Renal cortex interstitium (tissue), 15 donors: ENCODE measurements at places on chromosomes 7 and 10.

GRCh38 chr7:149197675-149198074, 2.3 kb downstream of the ZNF282 start:
- DNase-seq, result no peak

GRCh38 chr10:104274762-104275721, 6.1 kb downstream of the GSTO2 start:
- DNase-seq, result peak; percentile 43

DNA sequence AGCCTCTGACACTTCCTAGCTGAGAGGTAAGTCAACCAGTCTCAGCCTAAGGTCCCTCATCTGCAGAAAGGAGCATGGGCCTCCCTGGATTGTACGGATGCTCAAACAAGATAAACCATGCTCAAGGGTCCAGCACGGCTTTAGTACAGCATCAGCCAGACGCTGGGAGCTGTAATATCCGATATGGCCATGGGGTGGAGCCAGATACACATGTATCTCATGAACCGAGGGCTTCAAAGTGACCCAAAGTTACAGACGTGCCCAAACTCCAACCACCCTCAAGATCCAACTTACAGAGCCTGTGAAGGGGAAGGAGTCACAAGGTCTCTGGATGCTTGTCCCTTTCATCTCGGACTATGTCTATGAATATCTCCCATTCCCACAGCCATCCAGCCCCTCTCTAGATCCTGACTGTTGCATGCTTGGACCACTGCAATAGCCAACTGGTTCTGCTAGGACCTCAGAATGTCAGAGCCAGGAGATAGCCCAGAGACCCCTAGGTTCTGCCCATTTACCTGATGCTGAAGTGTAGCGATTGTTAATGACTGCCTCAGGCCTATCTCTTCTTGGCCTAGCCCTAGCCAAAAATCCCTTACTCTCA, 142.4 kb downstream of the SH3PXD2A start:
- DNase-seq, result peak; percentile 72

DNA sequence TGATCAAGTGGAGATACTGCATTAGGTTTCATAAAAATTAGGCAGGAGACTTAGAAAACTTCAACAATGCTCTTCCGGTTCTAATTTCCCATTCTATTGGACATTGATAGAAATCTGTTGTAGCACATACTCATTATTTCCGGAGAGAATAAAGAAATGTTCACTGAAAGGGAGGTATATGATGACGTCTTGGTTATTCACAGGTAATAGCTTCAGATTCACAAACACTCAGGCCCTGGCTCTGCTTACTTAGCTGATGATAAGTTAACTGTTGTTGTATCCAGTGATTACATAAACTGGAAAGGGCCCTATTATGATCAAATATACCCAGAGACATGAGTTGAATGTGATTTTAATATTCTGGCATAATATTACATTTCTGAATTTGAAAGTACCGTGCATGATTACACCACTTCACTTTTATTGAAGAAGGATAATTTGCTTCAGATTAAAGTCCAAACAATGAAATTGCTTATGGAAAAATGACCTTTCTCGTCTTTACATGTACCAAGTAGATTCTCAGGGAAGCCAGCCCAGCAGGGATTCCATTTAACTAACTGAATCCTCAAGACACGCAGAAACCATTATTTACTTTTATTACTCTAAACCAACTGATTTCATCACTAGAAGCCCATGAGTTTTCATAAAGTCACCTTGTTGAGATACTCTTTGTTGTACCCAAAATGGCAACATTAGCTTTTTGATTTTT, 288.0 kb upstream of the PITRM1 start:
- no peak for DNase-seq

DNA sequence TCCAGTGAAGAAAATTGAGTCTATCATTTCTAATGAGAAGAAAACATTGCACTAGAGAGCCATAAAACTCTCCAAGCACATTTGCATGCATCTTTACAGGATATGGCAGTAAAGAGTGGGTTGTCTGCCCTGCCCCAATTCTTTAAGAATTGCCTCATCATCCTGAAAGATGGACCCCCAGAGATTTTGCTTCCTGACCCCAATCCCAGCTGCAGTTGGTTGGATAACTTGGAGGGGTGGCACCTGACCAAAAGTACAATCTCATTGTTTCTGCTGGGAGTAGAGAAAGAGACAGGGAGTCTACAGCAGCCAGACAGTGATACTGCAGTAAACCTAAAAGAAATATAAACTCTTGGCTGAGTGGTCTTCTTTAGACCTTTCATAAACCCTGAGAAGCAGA, 49.1 kb upstream of the ADCY1 start:
- DNase-seq, result no peak

DNA sequence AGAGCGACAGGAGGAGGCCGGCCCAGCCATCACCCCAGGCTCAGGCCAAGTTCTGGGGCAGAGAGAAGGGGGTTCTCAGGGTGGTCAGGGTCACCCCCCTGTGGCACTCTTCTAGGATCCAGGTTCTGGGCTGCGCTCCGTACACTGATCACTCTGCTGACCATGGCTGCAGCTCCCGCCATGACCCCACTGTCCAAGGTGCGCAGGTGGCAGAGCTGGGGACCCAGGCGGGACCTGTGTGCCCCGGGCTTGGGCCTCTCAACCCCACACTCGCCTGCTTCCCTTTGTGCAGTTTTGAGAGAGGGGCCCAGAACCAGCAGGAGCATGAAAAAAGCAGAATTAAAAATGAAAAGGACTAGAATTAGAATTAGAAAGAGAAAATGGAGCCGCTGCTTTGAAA, 227.1 kb downstream of the FANK1 start:
- no peak for DNase-seq

DNA sequence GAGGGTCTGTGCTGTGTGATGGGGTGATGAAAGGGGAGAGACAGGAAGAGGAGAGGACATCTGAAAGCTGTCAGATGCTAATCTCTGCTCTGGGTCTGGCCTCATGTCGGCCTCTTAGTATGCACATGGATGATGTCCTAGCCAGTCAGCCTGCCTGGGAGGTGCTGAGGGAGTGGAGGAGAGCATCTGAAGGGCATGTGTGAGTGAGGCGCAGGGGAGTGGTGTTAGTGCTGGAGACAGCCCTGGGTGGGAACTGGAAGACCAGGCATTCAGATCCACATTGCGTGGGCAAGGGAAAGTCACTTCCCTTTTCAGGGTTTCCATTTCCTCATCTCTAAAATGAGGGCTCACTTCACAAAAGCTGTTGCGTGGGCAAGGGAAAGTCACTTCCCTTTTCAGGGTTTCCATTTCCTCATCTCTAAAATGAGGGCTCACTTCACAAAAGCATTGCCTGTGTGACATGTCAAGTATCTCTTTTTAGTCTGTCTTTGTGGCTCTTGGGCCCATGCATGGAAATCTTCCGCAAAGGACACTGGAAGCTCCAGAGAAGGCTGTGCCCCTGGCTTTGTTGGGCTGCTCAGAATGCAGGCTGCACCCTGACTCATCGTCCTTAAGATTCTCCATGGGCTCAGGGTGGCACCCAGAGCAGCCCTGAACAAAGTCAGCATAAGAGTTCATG, 10.0 kb downstream of the SFTPD start:
- no peak for DNase-seq

- DNase-seq, result no peak
Measured at GRCh38 chr10:75170215-75170614, 40.4 kb upstream of the VDAC2 start.

GRCh38 chr7:29505931-29506330, 57.7 kb upstream of the PRR15 start:
- DNase-seq, result no peak
